H4 (cell line): ENCODE measurements at places on chromosomes 16 and 17.

DNA sequence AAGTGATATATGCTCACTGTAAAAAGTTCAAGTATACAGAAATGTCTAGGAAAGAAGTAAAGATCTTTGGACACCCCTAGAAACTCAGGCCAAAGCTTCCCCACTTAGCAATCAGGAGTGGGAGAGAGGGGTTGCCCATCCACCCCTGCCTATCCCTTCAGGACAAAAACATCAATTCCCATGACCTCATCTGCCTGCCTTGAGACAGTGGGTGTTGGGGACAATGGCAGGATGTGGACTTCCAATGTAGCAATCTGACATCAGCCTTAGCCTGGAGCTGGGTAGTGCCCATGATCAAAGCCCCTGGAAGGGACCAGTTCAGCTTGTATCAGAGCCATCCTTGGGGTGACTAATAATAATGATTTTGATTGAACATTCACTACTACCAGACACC is 18.1 kb downstream of the ITPRIPL2 start:
- peak; percentile 66 for DNase-seq

DNA sequence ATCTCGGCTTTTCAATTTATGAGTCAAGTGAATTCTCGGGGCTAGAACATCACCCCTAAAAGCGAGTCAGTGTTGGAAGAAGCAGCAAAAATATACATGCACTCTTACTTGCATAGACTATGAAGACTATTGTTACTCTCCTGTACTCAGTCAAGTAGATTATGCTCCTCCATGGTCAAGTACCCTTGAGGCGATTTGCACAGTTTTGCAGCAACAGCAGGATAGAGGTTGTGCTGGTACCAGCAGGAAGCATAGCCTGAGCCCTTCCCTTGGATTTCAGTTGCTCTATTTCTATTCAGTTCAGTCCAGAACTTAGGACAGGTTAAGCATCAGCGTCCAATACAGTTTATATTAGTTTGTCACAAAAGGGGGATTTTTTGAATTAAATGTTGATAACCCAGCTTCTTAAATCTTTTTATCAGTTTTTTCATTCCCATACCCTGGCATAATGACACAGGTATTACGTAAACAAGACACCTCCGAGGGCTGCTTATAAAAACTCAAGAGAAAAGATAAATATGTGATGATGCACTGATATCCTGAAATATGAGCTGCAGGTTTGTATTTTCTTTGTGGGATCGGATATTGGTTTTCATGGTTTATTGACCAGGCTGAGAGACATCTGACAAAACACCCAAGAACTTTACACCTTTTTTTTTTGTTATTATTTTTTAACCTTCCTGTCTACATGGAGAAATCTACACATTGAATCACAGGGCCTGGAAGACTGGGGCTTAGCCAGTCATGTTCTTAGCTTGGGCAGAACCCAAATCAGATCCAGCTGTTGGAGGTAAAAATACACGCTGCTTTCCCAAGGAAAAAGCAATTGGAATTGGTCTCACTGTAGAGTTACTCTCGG is 144.1 kb downstream of the PITPNC1 start:
- no peak for DNase-seq

GRCh38 chr16:82625066-82625968 is 1.5 kb upstream of the CDH13 start:
- no peak for DNase-seq

DNA sequence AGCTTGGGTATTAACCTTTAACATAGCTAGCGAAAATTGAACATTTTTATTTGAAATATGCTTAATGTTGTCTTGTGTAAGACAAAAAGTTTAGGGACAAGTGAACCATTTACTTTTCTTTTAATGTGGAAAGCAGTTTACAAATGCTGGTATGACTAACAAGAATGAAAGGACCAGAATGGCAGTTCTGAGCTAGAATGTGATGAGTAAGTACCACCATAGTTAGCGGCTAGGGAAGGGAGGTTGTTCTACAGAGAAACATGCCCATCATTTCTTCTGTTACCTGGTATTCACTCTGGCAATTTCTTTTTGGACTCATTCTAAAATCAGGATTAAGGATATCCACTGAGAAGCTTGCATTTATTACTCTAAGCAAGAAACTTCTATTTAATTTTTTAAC is 121.1 kb downstream of the WWOX start:
- no peak for DNase-seq

- DNase-seq = no peak
Measured at GRCh38 chr17:48093341-48094045, 7.8 kb downstream of the CBX1 start.

- DNase-seq = peak; percentile 30
Measured at GRCh38 chr16:65121870-65122723, at the start of gene CDH11. Gene CDH11 (minus strand): TSS chr16:65122063. CDS start chr16:65004869, 117,194 bp downstream.
